ENCODE measurements at places on chromosomes 2 and 18.

- peak; percentile 88 for DNase-seq
Observed at GRCh38 chr2:197286805-197287595, 23.6 kb downstream of the ANKRD44 start.

DNA sequence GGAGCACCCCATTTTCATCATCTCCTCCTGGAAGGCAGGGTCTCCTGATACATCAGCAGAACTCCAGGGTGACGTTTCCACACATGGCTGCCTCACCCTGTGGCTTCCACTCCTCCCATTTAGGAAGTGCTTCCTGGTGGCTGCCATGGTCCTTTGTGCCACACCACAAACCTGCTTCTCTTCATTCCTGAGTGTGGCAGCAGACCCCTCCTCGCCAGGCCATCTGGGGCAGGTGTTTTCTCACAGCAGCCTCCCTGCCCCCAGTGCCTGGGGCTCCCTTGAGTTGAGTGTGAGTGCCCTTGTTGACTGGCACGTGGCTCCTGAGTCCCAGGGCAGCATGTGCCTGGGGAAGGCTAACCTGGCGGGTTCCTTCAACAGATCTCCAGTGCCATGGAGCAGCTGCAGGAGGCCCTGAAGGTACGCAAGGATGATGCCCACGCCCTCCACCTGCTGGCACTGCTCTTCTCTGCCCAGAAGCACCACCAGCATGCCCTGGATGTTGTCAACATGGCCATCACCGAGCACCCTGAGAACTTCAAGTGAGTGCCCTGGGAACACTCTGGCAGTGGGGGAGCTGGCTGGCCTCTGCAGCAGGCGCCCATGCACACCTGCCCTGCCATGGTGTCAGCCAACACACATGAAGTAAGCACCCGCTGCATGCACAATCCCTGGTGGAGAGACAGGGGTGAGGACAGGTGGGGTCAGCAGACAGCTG lies 113.4 kb upstream of the MCFD2 start:
- DNase-seq, result no peak

- DNase-seq, result no peak
Observed at GRCh38 chr18:43115076-43115921, at the start of gene RIT2. Gene RIT2, minus strand, starts transcription at chr18:43115685.

- DNase-seq, result no peak
Observed at GRCh38 chr2:60554646-60555065, 1.2 kb upstream of the BCL11A start.

DNA sequence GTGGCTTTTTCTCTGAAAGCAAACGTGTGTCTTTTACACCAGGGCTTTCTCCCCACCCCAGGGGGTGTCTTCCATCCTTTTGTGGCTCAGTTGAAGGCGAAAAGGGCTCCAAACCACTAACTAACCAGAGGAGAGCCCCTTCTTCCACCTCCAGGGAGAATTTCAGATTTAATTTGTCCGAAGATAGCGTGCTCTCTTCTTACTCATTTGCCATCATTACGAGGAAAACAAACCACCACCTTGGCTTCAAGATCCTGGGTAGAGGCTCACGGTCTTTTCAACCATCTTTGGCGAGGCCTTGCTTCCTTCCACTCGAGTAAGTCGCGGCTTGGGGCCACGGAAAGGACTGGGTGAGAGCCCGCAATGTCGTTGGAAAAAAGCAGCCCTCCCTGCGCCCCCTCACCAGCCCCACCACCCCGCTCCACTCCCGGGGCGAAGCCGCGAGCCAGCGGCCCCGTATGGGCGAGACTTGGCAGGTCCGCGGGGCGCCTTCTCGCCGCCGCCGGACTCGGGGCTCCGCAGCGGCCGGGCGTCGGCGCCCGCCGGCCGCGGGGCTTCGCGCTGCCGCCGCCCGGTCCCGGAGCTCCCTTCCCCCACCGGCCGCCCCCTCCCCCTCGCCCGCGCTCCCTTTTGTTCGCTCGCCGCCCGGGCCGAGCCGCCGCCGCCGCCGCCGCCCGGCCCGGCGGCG lies 1.7 kb upstream of the ZNF532 start:
- DNase-seq, result peak; percentile 59

DNA sequence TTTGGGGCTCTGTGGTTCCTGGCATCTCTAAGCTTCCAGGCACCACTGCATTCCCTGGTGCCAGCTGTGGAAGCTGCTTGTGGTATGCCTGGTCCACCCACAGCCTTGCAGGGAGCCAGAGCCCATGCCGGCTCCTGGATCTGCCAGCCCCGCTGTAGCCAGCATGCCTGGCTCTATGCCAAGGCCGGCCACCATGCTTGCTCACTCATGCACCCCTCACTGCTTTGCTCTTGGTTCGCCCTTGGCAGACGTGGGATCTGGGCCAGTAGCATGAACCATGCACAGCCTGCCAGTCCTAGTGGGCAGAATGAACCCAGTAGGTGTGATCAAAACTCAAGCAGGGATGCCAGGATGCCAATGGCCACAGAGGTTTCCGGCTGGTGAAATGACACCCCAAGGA lies 634.2 kb upstream of the TMEFF2 start:
- DNase-seq, result no peak

DNA sequence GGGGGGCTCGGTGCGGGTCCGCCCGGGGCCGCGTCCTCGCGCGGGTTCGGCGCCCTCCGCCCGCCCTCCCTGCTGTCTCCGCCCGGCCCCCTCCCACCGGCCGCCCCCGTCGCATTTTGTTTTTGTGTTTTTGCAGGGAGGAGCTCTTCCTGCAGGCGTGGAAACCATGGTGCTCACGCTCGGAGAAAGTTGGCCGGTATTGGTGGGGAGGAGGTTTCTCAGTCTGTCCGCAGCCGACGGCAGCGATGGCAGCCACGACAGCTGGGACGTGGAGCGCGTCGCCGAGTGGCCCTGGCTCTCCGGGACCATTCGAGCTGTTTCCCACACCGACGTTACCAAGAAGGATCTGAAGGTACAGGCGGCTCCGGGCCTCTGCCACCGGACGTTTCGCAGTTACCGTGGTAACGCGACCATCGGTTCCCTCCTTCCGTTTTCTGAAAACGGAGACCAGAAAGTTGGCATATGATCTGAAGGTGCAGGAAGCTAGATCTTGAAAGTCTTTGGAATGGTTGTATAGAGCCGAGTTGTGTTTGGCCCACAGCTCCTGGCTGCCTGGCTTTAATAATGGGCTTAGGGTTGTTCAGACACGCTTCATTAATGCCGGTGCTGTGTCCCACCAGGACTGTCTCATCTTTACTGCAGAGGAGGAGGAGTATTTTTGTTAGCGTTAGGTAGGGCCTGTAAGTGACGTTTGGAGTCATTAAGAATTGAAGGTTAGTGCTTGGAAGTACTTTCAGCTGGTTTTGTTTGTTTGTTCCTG lies 891 bp downstream of the KDM3A start:
- DNase-seq, result peak; percentile 62

DNA sequence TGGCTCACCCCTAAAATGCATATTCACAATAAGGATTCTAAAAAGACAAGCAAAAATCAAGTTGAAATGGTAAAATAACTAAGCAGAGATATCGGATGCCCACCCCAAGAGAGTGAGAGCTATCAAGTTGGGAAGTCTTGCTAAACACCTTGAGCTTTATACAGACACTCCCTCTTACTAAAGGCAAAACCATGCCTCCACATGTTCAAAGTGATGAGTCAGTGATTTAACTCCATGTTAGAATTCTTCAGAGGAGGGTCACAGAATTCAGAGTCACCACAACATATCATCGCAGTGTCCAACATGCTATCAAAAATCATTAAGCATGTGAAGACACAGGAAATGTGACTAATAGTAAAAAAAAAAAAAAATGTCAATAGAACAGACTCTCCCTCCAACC lies 20.6 kb upstream of the ST8SIA3 start:
- DNase-seq, result no peak

DNA sequence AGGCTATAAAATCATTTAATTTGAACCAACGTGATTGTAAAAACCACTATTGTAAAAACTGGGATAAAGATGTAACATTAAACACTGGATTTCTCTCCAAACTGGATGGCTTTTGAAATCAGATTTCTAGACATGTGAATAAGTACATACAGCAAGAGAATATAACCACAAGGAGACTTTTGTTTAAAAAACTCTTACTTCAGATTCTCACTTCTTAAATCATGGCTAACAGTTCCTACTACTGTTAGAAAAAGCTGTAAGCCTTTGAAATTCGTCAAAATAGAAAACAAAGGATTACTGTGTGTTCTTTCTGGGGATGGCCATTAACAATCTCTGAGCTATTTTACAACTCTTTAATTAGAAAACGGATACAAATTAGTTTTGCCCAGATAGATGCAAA lies 39.4 kb upstream of the SH3BP4 start:
- no peak for DNase-seq

- DNase-seq, result no peak
Observed at GRCh38 chr2:100894105-100894795, 74.3 kb downstream of the NPAS2 start.

DNA sequence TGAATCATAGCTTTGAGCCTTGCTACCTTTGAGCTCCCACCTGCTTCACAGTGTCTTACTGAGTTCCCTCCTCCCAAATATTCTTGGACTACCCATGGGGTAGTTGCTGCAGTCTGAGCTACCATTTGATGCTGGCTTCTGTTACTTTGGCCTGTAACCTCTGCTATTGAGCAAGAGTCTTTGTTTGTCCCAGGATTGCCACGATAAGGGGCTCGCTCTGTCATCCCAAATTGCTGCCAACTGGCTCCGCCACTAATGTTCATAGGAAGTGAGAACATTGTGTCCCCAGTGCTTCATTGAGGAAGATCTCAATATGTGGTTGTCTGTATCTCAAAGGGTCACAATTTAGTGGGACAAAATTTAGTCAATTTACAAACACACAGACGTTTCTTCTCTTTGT lies 103.8 kb downstream of the TRIM43 start:
- no peak for DNase-seq

DNA sequence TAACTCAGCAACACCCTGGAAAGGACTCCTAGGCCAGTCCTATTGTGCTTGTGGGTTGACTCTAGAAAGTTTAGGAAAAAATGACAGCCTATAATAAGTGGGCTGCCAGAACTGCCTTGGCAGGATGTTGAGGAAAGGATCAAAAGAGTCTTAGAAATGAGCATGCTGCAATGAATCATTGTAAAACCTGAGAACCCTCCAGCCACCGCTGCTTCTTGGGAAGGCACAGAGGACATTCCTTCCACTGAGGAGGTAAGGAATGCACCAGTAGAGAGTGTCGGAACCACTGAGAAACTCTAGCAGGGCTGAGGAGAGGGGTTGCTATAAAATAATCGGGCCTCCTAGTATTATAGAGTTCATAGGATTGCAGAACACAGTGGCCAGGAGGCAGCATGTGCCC lies 146.7 kb upstream of the SMIM21 start:
- DNase-seq, result peak; percentile 33

DNA sequence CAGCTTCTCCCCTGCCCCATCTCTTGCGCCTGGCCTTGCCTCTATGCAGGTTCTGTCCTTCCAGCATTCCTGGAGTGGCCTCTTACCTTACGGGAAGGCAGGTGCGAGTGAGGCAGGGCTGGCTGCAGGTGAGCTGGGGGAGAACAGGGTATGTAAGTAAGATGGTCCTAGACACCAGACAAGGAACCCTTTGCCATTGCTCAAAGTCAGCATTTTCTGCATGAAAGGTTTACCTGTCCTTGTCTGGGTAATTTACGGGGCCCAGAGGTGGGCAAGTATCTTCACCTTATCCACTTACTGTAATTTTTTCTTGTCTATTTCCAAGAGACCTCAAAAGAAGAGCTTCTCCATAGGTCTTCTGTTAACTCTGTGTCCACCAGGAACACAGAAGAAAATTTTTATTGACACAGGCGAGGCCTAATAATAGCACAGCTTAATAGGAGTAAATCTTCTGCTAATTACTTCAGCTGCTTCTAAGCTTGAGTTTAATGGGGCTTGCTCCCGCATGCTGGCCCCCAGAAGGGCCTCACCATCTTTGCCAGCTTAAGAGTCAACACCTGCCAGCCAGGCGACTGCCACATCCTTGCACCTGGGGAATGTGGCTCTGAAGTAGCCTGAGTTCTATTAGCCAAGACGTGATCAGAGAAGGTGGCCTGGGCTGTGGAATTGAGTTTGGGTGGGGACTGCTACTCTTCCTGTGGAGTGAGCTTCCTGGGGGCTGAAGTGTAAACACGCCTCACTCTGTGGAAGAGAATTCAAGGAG lies 27.1 kb downstream of the PCARE start:
- no peak for DNase-seq

GRCh38 chr2:174561283-174561971 lies 36.2 kb downstream of the WIPF1 start:
- peak; percentile 14 for DNase-seq

- no peak for DNase-seq
Observed at GRCh38 chr2:1863386-1863785, 119.1 kb upstream of the PXDN start.

DNA sequence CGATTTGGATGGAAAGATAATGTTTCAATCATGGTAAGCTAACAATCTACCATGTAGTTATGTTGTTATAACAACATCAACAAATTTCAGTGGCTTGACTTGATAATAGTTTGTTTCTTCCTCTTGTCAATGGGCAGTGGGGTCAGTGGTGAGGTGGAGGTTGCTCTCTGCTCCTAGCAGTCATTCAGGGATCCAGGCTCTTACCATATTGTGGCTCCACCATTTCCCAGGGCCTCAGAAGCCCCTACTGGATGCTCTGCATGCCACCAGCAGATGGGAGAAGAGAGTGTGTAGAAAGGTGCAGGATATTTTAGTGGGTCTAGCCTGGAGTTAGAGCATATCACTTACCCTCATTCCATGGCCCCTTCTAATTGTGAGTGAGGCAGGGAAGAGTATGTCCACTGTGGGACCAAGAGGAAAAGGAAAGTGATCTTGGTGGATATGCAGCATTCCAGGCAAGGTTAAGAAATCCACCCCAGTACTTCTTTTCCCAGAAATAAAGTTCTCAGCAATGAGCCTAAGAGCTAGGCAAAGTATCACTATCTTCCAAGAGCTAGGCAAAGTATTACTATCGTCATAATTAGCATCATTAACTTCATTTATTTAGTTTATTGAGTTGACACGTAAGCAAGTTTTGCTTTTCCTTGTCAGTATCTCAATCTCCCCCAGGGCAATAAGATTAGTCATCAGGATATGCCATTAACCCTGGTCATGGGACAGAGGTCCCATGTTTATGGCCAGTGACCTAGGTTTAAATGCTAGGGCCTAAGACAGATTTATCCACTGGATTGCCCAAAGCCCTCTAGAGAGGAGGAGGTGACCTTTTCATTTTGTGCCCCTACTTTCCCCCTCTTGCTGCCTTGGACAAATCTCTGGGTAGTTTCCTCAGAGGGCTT lies 4.2 kb upstream of the IWS1 start:
- DNase-seq, result no peak

DNA sequence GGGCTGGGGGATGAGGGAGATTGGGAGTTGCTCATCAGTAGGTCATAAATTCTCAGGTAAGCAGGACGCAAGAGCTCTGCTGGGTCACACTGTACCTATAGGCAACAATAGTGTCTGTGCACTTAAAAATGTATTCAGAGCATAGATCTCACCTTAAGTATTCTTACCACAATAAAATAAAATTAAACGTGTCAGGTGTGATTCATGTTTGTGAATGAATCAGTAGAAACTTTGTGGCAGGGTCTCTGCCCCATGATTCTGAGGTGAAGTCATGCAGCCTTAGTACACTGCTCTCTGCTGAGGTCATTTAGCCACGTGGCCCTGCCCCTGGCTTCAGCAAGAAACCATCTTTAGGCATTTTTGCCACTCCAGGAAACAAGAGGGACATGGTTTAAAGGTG lies 253.8 kb downstream of the FBXO15 start:
- no peak for DNase-seq
